ENCODE measurements at places on chromosomes 11 and 22.

GRCh38 chr11:62976109-62976508 is 8.7 kb downstream of the SLC22A6 start:
- DNase-seq, result no peak

DNA sequence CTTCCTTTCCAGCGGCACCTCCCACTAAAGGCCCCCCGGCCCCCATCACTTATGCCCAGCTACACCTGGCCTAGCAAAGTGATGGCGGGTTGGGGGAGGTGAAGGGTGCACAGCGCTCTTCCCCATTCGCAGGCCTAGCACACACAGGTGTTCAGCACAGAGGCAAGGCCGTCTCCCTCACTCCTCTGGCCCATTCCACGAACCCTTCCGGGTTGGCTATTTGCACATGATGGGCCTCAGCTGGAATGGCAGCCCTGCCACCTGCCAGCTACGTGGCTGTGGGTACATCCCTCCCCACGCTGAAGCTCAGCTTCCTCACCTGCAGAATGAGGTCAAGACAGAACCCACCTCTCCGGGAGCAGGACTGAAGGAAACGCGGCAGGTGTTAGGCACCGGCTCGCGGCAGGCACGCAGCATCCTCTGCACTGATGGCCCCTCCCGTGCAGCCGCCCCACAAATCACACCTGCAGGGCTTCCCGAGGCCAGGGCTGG is 4.8 kb downstream of the KIAA0930 start:
- no peak for DNase-seq

- DNase-seq, result no peak
Observed at GRCh38 chr11:88327462-88328143, 9.9 kb downstream of the CTSC start.

GRCh38 chr11:107337917-107338316 is 119.7 kb downstream of the CWF19L2 start:
- no peak for DNase-seq

DNA sequence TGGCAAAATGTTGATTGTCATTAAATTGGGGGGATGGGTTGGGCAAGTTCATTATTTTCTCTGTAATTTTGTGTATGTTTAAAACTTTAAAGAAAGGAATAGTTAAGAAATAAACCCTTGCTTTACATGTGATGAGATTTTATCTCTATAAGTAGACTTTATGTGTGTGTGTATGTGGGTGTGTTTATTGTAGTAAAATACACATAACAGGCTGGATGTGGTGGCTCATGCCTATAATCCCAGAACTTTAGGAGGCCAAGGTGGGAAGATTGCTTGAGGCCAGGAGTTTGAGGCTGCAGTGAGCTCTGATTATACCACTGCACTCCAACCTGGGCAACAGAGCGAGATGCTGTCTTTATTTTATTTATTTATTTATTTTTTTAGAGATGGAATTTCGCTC is 83.2 kb downstream of the KIAA1671 start:
- DNase-seq, result no peak

DNA sequence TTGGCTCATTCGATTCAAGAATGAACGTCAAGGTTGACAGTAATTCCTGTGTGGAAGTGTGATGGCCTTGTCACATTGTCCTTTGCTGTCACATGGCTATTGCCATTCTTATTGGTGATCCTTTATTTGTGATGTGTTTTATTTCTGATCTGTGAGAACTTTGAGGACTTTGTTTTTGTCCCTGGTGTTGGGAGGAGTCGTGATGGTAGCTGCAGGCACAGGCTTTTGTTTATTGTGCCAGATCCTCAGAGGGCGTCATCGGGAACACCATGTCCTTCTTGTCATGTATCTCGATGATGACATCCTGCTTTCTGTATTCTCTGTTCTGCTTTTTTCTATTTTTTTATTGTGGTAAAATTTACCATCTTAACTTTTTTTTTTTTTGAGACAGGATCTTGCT is 5.6 kb downstream of the PICK1 start:
- DNase-seq, result no peak

GRCh38 chr22:47169801-47170140 is 407.3 kb downstream of the TBC1D22A start:
- DNase-seq, result no peak

GRCh38 chr11:76768909-76769560 is 14.1 kb upstream of the TSKU start:
- peak; percentile 85 for DNase-seq

GRCh38 chr22:39422721-39423120 is 23.1 kb downstream of the TAB1 start:
- no peak for DNase-seq

DNA sequence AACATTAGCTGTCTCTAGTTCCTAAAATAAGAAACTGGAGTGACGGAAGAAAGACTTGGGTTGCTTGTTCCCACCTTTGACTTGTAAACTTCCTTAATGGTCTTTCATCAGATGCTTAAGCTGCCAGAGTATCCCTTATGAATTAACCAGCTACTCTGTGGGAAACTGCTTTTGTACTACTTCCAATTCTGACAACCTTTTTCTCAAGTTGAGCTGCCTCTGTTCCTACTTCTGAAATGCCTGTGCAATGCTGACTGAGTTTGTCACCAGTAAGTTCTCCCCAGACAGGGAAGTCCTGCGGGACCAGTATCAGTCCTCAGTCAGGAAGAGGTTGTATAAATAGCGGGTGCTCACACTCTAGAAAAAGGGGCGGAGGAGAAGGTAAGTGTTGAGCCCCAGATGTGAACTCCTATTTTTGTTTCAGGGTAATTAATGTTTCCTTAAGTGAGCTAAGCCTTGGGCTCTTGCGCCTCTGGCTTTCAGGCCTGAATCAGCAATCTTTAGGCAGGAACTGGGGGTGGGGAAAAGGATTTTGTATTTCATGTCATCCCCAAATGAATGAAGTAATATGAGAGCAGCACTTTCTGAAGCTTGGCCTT is 67.2 kb downstream of the CECR2 start:
- DNase-seq, result no peak

DNA sequence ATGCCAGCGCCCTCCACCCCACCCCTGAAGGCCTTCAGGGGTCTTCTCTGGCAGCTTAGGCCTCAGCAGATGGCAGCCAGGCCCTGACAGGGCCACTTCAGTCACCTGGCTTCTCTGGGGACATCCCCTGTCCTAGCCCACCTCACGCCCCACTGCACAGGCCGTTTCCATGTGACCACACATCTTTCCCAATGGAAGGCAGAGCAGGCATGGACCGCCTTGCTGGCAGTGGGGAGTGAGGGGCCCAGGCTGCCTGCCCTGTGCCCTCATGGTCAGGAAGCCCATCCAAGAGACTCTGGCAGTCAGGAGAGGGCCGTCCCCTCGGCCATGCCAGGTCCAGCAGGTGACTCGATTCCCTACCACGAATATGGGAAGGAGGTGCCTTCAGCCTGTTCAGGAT is 25.8 kb downstream of the MACROD1 start:
- DNase-seq, result no peak

DNA sequence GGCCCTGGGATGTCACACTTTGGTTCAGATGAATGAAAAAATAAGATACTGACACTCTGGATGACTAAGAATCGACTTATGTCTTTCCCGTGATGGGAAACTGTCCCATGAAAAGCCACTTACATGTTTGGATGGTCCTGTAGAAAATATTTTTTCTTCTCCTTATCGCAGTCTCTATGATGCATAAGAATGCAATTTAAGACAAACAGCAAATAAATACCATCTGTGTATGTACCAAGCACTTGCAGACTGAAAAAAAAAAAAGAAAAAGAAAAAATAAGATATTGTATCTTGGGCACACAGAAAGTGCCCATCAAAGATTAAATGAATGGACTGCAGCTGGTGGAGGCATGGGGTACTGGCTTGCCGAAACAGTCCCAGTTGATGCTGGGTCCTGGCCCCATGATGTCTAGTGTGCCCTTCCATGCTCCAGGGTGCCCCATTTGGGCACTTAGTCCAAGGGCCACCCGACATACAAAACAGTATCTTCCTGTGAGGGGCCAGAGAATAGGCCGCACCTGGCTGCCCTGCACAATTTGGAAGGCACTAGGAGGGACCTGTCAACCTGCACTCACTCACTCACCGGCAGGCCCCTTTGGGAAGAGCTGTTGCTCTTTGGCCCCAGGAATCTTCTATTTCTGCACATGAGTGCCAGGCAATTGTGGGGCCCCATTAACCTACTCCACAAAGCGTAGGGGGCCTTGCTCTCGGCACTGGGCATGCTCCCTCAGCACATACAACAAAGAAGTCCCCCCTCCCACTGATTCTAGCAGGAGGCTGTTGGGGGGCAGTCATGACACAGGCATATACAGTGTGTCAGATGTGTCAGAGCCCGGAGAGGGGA is 2.5 kb upstream of the ZBED4 start:
- DNase-seq, result peak; percentile 29

- DNase-seq, result no peak
Observed at GRCh38 chr22:45534339-45535192, 31.9 kb downstream of the FBLN1 start.

GRCh38 chr11:120681434-120682331 is 170.1 kb downstream of the GRIK4 start:
- DNase-seq, result peak; percentile 82

DNA sequence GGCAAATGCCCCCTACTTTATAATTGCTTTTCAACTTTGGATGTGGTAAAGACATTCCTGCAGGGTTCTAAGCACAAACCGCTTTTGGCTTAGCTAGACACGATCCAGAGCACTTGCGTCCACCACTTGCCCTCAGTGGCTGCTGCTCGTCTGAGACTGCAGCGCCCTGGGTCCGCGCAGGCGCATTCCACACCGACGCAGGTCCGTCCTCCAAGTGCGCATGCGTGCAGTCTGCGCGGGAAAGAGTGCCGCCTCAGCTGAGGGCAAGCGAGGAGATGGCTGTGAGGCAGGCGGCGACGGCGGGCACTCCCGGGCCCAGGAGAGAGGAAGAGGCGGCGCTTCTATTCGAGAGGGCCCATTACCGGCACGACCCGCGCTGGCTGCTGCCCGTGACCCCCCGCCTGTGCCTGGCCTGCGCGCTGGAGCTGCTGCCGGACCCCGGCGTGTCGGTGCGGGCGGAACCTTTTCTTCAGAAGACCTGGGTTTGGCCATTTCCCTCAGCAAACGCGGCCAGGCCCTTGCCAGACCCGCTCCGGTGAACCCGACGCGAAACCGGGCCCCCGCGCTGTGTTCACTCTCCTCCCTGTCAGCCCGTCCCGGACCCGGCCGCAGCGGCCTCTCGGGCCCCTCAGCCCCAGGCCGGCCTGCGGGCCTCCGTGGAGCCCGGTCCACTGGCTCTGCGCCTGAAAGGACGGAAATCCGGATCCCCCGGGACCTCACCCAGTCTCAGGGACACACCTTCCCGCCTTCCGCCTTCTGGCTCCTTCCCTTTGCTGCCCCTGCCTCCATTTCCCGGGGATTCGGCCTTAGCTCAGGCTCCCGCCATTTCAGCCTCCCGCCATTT is at the start of gene MEI1:
Gene MEI1, plus strand, starts transcription at position 240 of the 844 bp plus-strand sequence. Its CDS starts 36 bp downstream, at position 276.
- peak; percentile 86 for DNase-seq

- no peak for DNase-seq
Observed at GRCh38 chr11:14267861-14268635, 90.9 kb downstream of the RRAS2 start.

- DNase-seq, result peak; percentile 85
Observed at GRCh38 chr11:18749681-18750319, 23.8 kb upstream of the IGSF22 start.

DNA sequence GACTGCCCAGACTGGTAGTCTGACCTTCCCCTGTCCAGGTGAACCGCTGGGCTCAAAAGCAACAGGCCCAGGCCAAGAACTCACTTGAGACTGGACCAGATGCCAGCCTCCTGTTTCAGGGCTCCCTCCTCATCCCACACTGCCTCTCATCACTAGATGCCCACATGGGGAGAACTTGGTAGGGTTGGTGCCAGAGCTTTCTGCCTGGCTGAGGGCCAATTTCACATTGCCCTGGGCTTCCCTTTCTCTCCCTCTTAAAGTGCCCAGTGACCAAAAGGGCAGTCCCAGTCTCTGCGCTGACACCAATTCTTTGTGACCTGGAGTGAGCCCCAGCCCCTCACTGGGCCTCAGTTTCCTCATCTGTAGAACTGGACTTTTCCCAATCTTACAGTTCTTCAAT is 41.7 kb downstream of the C11orf58 start:
- DNase-seq, result no peak

- DNase-seq, result peak; percentile 38
Observed at GRCh38 chr11:1160231-1161101, 2.7 kb downstream of the MUC5AC start.

- peak; percentile 87 for DNase-seq
Observed at GRCh38 chr11:113113801-113114704, 152.8 kb downstream of the NCAM1 start.

GRCh38 chr22:31602259-31602952 is 59.6 kb downstream of the PISD start:
- no peak for DNase-seq

DNA sequence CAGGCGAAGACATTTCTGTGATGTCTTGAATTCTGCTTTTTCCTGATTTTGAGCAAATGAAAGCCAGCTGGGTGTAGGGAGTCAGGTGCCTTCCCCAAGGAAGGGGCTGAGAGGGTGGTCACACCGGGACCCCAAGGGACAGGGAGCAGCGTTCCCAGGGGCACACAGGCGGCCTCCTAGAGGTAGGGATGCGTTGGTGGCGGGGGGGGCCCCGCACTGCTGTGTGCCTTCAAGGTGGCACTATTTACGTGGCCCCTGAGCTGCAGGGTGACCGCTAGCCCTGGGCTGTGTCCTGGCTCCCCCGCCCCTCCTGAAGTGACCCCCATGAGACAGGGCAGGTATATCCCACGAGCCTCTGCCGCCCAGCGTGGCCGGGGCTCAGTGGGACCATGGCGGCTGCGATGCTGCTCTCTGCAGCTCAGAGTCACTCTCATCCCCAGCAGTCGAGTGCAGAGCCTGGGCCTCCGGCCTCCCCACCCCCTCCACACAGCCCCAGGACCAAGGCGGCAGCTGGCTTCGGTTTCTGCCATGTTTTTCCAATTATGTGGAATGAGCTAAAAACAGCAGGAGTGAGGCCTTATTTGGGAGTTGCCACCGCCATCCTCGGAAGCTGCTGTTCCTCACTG is 60.9 kb downstream of the LRP5 start:
- no peak for DNase-seq

- peak; percentile 43 for DNase-seq
Observed at GRCh38 chr11:134599299-134599771, 187.3 kb upstream of the B3GAT1 start.

DNA sequence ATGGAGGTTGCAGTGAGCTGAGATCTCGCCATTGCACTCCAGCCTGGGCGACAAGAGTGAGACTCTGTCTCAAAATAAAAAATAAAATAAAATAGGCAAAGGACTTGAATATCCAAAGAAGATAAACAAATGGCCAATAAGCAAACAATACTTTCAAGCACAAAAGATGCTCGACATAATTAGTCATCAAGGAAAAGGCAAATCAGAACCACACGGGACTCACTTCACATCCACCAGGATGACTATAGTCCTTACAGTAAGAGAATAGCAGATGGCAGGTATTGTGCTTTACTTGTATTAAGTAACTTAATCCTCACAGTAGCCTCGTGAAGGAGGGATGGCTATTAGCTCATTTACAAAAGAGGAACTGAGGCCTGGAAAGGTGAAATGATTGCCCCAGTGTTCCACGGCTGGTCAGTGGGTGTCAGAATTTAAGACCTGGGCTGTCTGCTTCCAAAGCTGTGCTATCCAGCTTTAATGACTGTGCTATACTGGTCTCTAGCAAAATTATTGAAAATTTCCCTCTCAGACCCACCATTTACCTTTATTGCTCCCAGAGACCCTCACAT is 40.2 kb upstream of the RBFOX2 start:
- DNase-seq, result no peak

GRCh38 chr11:30852091-30852490 is 265.9 kb upstream of the MPPED2 start:
- no peak for DNase-seq
